Ammon's horn (tissue), 1 donor: ENCODE measurements at places on chromosomes 6 and 20.
A peak's percentile ranks its signal among the peaks of the same experiment; 100 is the strongest.

DNA sequence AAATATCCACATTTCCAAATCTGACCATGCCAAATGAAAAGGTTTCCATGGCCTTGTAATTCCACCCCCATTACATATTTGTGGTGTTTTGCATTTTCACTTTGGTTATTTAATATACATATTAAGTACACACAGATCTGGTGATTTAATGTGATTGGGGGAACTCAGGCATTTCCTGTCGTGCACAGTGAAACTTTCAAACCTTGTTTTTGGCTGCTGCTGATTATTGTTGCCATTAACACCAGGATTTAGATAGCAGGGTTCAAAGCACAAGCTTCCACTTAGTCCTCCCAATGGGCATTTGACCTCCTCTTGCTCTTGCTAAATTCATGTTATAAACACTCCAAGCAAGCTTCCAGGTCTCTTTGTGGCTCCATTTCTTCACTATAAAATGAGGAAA is 166.5 kb downstream of the SOBP start:
- no peak for DNase-seq

DNA sequence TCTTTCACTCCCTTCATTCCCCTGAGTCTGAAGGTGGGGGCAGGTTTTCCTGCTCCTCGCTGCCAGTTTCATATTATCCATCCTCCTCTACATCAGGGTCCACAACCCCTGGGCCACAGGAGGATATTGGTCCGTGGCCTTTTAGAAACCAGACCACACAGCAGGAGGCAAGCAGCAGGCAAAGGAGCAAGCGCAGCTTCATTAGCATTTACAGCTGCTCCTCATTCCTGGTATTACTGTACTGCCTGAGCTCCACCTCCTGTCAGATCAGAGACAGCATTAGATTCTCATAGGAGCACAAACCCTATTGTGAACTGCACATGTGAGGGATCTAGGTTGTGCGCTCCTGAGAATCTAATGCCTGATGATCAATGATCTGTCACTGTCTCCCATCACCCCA is 380.3 kb downstream of the ARHGAP18 start:
- no peak for DNase-seq

GRCh38 chr20:22723659-22724058 is 139.3 kb upstream of the FOXA2 start:
- no peak for DNase-seq

DNA sequence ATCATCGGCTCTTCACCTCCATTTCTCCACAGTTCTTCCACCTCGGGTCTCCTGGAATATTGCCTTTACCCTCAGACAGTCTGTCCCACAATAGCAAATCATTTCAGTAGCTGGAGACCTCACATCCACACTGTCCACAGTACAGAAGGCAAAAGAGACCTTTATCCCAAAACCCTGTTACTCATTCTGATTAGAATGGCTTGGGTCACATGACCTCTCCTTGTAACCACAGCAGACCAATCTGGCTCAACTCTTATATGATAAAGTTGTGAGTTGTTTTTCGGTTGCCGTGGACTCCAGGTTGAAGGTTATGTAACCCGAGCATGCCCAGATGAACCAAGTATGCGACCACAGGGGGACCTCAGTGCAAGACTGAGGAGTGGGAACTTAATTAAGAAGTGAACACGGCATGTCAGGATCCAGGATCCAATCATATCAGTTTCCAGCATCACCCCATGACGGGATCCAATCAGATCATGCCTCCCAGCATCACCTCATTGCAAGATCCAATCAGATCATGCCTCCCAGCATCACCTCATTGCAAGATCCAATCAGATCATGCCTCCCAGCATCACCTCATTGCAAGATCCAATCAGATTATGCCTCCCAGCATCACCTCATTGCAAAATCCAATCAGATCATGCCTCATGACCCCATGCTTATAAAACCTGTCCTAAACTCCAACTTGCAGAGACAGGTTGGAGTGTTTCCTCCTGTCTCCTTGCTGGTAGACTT is 68.7 kb downstream of the LY86 start:
- no peak for DNase-seq

GRCh38 chr20:64057628-64058498 is 5.1 kb upstream of the TCEA2 start:
- peak; percentile 68 for DNase-seq

DNA sequence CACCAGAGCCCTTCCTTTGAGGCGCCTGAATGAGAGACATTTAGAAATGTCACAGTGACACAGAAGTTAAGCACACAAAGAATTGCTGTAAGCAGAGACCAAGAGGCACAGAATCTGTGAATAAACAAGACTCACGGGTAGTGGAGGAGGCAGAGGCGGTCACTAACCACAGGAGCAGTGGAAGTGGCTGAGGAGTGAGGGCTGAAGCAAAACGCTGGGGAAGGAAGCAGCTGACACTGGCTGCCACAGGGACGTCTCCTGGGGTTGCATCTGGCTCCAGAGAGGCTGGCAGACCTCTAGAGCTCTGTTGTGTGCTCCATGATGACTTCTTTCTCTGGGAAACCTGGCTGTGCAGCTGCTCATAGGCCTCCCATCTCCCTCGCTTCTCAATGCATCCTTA is 65.0 kb upstream of the SLC2A12 start:
- peak; percentile 40 for DNase-seq

DNA sequence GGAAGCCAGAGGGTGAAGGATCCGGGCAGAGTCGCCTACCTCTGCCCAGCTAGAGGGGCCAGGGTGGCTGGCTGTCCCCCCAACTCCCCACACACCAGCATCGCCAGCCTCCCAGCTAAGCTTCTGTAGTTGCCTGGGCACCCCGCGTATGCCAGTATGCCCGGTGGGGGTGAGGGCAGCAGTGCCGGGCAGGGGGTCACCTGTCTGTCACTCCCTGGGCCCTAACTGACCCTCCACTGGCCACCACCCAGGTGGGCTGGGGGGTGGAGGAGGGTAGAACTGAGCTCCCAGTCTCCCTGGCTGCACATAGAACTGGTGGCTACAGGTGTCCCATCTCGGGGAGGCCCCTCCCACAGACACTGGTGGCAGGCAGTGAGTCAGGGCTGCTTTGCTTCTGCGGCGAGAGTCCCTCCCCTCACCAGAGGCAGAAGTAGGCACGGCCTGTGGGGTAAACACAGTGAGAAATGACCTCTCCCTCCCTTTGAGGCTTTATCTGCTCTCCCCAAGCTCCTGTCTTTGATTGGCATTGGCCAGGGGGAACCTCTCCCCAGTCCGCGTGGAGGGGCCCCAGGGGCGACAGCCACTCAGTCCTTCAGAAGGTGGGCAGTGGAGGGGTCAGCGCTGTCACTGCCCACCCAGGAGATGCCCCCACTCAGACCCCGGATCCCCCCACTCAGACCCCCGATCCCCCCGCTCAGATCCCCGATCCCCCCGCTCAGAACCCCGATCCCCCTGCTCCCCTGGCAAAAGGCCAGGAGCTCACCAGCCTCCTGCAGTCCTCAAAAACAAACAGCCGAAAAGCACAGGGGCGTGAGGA is 2.5 kb downstream of the NTSR1 start:
- no peak for DNase-seq

DNA sequence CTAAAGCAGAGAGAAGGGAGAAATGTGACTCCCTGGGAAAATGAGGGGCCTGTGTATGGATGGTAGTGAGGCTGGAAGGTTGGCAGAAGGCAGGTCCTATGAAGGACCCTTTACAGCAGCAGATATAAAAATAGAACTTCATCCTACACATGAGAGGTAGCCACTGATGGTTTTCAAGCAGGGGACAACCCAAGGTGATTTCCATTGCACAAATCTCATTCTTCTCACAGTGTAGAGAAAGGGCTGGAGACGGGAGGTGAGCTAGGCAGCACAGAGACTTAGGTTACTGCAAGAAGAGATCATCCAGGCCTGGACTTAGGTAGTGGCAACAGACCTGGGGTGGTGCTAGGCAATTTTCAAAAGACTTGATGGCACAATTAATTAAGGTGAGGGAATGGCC is 30.7 kb downstream of the TRAM2 start:
- no peak for DNase-seq

DNA sequence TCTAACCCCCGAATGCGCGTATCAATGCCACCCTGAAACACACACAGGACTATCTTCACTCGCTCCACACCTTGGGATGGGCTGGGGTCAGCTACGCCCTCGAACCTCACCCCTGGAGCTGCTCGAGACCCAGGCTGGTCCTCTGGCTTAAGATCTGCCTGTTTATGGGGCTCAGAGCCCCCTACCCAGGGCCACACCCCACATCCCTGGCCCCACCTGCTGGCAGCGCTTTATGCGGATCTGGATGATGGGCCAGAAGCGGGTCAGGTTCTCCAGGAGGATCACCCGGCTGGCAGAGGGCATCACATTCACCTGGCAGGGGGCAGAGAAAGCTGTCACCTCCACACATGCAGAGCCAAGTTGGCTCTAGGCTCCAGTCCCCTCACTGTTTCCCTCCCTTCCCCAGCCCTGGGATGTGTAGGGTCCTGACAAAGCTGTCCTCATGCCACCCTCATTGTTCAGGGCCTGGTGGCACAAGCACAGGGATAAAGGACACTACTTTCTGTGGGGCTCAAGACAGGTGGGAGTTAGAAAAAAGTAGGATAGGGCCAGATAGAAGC is 8.2 kb downstream of the CUL7 start:
- no peak for DNase-seq

DNA sequence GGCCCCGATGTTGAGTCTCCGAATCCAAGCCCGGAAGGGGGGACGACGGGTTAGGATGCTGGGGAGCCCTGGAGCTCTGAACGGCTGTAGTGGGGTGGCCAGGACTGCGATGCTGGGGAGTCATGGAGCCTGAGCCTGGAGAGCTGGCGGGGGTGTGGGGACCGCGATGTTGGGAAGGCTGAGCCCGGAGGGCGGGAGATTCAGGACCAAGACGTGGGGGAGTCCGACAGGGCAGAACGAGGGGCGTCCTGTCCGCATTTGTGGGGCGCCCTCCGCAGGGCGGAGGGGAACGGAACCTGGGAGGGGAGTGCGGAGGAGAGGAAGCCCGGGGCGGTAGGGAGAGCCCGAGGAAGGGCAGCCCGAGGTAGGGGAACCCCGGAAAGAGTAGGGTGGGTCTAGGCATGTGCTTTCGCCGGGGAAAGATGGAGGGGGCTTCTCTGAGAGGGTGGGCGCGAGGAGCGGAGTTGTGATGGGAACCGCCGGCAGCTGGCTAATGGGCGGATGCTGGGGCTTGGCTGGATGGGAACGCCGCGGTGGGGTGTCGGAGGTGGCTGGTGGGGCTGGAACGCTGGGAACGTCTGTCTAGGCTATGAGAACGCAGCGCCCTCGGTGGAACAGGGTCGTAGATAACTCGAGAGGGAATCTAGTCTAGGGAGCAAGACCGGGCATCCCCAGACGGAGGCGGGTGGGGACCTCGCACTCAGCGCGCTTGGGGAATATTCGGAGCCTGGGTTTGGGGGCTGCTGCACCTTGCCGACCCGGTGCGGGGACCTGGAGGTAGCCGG is 684 bp downstream of the PAQR8 start:
- peak; percentile 48 for DNase-seq

DNA sequence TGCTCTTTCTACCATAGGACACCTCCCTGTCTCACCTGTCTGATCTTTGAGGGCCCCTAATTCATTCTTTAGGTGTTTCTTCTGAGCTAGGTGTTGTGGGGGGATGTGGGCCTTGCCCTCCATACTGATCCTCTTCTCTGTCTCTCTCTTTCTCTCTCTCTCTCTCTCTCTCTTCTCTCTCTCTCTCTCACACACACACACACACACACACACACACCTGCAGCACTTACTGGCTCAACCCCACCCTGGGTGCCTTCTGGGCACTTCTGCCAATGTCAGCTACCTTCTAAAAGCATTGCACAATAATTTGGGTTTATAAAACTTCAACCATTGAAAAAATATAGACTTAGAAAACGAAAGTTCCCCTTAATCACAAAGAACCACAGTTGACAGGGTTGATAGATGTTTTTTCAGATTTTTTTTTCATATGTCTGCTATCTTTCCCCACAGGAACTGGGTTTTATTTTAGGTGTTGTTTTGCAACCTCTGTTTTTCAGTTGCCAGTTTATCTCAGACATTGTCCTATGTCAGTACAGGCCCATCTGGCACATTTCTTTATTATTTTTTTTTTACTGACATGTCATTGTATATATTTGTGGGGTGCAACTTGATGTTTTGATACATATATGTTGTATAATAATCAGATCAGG is 28.1 kb downstream of the PKIG start:
- no peak for DNase-seq

- peak; percentile 28 for DNase-seq
Observed at GRCh38 chr6:168607272-168608112, 166.5 kb downstream of the SMOC2 start.

GRCh38 chr6:34423254-34423653 is 2.6 kb downstream of the RPS10 start:
- no peak for DNase-seq

DNA sequence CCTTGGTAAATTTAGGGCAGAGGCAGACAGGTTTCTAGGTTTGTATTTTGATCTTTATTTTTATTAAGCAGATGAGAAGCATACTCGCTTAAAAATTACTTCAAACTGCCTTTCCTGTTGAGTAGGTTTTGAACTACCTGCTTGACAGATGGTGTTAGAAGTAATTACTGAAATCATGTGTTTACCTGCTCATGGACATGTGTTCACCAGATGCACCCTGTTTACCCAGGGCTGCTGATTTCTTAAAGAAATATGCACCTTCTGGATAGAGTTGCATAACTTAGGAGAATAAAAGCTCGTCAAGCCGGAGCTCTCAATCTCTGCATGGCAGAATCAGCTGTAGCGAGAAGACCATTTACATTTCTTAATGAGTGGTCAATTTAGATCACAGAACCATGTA is 165.1 kb downstream of the CDKAL1 start:
- no peak for DNase-seq

GRCh38 chr6:16078064-16078463 is 50.8 kb upstream of the MYLIP start:
- DNase-seq, result no peak

DNA sequence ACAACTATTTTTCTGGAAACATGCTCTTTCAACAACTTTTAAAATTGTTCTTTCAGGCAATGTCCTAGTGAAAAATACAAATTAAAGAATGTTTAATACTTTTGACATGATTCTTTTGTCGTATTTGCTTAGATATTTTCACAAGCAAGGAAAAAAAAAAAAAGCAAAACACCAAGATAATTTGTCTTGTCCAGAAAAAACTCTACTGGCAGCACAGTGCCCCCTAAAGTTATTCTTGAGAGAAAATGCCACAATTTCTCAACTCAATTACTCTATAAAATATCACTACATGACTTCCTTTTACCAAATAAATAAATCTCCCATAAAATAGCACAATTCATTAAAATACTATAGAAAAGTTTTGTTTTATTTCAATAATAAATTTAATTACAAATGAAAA is 652.5 kb upstream of the EPHA7 start:
- DNase-seq, result no peak

DNA sequence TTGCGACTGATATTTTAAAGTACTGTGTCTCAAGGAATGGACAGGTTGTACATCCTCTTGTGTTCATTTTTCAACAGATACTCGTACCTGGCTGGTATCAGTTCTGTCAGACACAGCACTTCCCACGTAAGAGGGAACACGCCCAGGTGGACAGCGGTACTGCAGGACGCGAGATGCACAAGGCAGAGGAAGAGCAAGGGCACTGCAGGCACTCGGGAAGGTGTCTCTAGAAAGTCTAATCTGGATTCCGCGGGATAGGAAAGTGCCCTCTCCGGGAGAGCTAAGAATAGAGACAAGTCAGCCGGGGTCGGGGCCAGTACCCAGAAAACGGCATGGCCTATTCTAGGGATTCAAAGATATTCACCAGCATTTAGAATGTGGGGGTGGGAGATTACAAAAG is 94.2 kb upstream of the MBOAT1 start:
- DNase-seq, result no peak
